ENCODE measurements at places on chromosomes 13 and 19. TPM values are rescaled to one million over a fixed set of nuclear protein-coding genes. Genes with fewer than 3 reads are reported as not detected.

GRCh38 chr19:33507021-33507956 is 14.3 kb downstream of the PEPD start:
- no peak for DNase-seq

- no peak for DNase-seq
Observed at GRCh38 chr13:91326146-91326545, 21.3 kb upstream of the MIR17HG start.

DNA sequence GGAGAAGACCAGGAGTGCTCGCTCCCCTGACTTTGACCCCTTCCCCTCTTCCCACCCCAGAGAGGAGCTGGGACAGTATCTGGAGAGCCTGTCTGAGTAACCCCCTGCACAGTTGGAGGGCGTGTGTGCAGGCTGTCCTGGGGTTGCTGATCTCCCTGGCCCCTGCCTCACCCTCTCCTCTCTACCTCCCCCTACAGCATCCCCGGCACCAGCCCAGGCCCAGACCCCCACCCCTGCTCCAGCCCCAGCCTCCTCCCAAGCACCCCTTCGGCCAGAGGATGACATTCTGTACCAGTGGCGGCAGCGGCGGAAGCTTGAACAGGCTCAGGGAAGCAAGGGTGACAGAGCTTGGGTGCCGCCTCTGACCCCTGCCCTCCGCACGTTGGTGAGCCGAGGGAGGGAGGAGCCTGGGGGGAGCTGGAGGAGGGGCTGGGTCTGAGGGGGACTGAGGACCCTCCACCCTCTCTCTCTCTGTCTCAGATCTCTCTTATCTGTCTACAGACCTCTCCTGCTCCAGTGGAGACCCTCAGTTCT is 8.7 kb downstream of the PROSER3 start:
- no peak for DNase-seq

DNA sequence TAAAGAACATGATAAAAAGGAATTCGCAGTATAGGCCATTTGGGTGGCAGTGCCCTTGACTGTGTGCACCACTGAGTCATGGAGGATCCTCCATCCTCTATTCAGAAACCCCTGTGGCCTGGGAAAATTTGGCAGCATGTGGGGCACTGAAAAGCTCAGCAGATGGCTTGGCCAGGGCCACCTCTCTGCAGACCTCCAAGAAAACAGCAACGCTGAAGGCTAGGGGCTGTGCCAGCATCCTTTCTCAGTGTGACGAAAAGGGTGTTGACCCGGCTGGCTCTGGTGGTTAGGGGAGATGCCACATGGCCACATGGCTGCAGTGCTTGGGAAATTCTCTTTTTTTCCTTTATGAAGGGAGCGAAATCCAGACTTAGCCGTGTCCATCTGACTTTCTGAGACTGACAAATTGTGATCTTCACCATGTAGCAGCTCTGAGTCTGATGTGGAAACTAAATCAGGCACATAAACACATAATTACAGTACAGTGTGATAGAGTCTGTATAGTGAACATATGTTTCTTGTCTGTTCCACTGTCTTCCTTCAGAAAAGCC is 178.0 kb downstream of the KCTD12 start:
- no peak for DNase-seq

ZSWIM4 gene
- total RNA-seq = 2.5 TPM

GPR18 gene
- total RNA-seq = 0.63 TPM

DNA sequence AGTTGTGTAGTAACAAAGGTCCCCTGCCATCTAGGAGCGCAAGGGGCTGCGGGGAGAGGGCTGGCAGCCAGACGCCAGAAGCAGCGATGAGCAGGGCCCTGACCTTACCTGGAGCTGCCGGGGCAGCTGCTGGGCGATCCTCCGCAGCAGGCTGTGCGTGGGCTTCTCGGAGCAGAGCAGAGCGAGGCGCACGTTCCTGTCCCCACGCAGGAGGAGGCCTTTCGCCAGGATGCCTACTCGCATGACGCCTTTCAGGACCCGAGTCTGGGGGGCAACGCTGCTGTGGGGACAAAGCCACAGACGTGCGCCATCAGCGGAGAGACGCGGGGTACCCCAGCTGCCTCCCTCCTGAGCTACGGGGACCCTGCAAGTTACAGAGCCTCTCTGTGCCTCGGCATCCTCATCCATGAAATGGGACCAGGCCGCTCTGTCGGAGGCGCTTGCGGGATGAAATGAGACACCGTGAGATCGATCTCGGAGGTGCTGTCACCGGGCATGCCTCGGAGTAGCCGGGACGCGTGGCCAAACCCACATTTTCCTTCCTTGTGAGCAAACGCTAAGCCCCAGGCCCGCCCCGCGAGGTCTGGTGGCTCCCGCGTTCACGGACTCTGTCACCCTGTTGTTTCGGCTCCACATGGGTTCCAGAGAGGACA is 30.5 kb upstream of the MATK start:
- DNase-seq = no peak

GRCh38 chr13:101627556-101627943 is 175.1 kb downstream of the ITGBL1 start:
- DNase-seq = no peak

GRCh38 chr13:52746141-52746540 is 6.5 kb upstream of the CNMD start:
- DNase-seq = no peak

GRCh38 chr19:35332817-35333216 is 3.8 kb downstream of the CD22 start:
- DNase-seq = no peak

DNA sequence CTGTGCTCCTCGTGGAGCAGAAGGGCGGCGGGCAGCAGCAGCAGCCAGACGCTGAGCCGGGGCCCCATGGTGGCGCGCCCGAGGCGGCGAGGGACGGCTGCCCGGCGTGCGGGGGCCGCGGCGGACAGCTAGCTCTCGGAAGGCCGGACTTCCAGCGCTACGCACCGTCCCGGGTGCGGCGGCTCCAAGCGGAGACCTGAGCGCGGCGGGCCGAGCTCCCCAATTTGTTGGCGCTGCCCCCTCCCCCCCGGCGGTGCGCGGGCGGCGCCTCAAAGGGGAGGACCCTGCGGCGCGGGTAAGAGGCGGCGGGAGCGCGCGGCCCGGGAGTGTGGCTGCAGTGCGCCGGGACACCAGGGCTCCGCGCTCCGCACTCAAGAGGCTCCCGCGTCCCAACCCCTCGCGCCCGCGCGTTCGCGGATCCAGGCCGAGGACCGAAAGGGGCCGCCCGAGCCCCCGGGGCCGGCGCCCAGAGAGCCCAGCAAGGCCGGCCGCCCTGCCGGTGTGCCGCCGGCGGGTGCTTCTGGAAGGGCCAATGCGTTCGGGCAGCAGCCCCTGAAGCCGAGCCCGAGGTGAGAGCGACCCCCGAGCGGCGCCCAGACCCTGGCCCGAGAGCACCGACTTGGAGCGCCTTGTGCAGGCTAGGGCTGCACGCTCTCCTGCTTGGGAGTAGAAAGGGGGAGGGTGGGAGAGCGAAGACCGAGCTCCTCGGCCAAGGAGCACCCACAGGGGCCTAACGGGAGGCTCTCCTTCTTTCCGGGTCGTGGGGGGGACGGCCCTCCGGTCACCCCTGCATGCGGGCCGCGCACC is at the start of the genes COL4A1 and COL4A2:
TSS of gene COL4A1 (minus strand) at position 198 of the 807 bp plus-strand sequence. CDS start at position 68, 130 bp downstream.
TSS of gene COL4A2 (plus strand) at position 325 of the 807 bp plus-strand sequence. CDS start 620 bp downstream, outside the sequence.
- DNase-seq = no peak

DNA sequence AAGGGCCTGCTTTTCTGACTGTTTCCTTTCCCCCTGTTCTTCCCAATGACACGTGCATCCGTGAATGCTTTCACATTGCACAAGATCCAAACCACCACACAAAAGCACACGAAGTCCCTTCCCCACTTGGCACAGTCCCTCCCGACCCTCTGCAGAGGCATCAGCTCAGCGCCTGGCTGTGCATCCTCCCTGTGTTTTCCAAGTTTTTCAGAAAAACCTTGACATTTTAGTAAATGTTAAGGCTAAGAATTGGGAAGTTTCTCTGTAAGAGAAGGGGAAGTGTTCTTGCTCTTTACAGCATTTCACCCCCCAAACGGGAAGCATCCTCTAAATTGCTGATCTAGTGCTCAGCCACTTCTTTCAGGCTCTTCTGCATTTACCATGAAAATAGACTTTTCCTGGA is 94.5 kb upstream of the TM9SF2 start:
- DNase-seq = no peak

- DNase-seq = no peak
Observed at GRCh38 chr19:32902448-32902847, 32.9 kb upstream of the SLC7A9 start.

DNA sequence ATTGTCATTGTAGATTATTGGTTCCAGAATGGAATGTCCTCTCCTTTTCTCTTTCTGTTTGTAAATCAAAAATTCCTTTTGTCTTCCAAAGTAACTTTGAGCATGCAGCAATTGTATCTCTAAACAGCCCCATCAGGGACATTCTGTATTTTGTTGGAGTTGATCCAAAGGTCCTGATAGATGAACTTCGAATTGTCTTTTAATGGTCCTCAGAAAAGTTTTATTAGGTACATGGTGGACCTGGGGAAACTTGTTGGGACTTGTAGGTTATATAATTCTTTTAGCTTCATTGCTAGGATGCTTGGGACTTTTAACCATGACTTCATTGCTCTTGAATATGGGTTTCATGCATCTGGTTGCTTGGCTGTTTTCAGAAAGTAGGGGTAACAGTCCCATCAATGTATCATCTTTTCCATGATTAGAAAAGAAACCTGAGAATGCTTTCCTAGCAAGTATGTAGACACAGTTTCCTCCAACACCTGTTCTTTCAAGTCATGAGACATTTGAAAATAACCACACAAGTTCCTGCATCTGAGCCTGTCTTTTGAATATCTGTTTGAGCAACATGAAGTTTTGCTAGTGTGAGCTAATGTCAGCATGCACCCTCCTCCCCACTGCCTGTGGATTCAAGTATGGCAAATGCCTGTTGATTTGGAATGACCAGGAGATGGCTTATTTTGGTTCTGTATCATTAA is 413.1 kb downstream of the KCNRG start:
- no peak for DNase-seq

- no peak for DNase-seq
Observed at GRCh38 chr19:55339889-55340783, 460 bp downstream of the KMT5C start.

PALM3 gene
- 0.90 TPM for total RNA-seq

LILRB5 gene
- total RNA-seq = 4.2 TPM

- DNase-seq = no peak
Observed at GRCh38 chr13:79401259-79402070, 4.6 kb downstream of the RBM26 start.

SIGLECL1 gene
- total RNA-seq = not detected

UPK1A gene
- 89.8 TPM for total RNA-seq

GRCh38 chr13:72379581-72379980 is 347.8 kb downstream of the MZT1 start:
- DNase-seq = no peak

TRPM4 gene
- total RNA-seq = 18.0 TPM

Measured in urinary bladder (tissue), 4 donors.